Skin of body (tissue), 3 donors: ENCODE measurements at places on chromosomes 3 and 15. TPM values are rescaled to one million over a fixed set of nuclear protein-coding genes. Genes with fewer than 3 reads are reported as not detected.

DNA sequence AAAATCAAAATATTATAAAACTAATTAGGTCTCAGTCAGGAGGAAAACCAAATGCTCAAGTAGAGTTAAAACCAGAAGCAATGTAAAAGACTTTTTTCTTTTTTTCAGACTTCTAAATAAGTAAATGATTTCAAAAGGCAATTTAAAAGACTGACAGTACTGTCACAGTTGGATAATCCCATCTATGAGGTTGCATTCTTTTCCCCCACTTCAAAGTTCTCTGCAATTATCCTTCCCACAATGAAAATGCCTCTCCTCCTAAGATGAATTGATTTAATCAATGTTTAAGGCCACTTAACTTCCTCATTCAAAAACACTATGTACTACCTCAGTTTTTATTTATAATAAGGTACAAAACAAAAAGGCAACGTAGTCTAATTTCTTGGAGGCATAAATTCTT is 8.1 kb downstream of the MRPL3 start:
- DNase-seq: no peak

- no peak for DNase-seq
These were observed 773.4 kb downstream of the ROBO1 start for GRCh38 chr3:78994174-78995027.

DNA sequence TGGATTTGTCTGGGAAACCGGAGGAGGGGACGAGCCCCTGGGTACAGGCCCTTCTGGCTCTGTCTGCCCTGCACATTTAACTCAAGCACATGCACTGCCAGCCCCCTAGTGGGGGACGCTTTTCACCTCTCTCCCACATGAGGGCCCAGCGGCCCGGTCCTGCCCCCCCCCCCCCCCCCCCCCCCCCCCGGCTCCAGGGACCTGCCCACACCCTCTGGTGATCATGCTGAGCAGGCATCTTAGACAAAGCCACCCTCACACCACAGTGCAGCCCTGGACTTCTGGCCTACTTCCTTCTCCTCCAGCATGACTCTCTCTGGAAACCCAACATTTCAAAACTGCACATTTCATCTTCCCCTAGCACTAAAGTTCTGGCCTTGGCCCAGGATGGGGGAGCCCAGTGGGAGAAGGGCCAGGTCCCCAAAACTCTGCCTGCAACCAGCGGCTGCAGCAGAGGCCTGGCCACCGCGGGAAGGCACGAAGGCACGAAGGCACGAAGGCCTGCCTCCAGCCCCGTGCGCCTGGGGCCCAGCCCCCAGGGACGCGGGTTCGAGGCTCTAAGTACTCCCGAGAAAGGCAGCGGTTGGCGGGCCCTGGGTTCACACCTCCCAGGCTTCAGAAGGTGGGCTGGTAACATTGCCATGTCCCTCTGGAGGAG is 14.1 kb downstream of the KLF15 start:
- DNase-seq: peak; percentile 76

DNA sequence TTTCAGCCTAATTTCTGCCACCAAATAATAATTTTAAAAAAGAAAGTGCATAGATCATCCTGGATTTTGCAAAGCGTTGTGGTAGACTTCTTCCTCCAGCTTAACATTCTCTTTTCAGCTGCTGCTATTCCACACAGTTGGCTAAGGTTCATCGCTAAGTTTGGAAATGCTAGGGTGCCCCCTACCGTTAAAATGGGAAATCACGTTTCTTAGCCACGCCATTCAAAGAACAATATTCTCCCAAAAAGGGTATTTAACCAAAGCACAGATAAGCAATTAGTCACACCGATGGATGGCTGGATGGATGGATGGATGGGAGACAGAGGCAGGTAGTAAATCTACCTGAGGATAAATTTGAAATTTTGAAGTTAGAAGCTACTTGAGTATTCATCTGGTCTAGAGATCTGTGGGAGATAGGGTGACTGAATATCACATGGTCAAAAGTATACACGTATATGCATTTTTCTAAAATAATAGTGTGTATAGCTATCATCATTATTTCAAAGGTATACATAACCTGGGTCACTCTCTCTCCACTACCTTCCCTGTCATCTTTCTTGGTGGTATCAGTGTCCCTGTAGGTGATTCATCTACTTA is 67.2 kb downstream of the EFHB start:
- DNase-seq: peak; percentile 1

DNA sequence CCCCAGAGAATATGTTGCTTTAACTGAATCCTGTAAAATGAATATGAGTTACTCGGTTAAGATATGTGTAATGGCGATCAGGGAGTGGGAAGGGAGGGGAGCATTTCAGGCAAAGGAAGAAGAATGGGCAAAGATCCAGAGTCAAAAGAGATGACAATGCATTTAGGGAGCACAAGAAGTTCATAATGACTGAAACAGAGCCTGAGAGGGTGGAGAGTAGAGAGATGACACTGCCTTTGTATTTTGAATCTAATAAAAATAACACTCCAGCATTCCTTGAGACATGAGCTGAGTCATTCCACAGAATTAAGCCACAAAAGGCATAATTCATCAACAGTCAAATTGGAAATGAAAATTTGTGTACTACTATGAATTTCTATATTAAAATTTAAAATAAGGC is 105.3 kb upstream of the PEX5L start:
- DNase-seq: no peak

DNA sequence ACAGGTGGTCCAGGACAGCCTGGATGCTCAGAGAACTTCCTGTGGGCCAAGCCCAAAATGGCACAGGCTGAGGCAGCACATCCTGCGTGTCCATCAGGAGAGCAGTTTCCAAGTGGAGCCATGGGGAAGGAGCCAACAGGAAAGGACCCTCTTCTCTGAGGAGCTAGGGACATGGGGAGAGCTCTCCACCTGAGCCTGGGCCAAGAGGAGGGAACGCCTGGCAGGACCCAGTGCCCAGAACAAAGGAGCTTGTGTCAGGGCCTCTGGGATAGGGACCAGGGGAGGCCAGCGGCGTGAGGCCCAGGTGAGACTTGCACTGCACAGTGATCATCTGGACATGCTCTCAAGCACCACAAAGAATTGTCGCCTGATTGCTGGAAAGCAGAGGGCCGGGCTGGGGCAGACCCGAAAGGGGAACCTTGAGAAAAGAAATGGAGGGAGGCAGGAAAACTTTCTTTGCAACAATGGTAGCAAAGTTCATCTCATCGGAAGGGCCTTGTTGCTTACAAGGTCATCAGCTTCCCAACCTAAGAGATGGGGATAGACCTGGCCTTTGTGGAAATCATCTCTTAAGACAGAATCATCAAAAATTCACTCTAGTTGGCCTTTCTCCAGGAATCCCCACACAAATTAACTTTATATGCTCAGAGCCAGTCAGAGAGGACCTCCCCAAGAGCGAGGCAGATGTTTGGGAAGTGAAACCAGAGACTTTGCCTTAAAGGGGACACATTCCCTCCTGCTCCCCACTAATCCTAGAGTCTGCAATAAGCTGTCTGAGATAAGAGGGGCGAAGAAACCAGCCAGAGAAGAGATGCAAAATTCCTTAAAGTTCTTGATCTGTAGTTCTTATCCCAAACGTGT is 47.7 kb upstream of the HES1 start:
- no peak for DNase-seq

GRCh38 chr15:63675263-63675662 is 78.1 kb downstream of the FBXL22 start:
- DNase-seq: no peak

DNA sequence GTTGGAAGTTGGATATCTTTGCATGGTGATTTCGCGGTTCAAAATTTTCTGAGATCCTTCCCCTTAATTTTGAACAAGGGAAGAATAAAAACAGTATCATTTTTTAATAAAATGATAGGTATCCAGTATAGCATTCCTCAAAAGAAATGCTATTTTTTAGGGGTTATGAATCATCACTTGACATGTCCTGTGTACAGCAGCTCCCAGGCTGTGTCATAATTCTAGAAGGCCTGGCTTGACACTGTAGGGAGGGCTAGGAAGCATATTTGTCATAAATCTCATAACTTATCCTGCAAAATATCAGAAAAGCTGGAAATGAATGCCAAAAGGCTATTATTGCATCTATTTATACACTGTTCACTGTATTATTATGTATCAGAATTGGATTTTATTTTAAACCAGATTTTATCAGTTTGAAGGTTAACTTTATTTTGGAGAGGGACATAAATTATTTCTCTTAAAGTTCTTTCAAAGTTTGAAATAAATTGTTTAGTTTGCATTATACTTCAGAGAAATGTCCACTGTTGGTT is 539.1 kb upstream of the ROBO2 start:
- DNase-seq: no peak

DNA sequence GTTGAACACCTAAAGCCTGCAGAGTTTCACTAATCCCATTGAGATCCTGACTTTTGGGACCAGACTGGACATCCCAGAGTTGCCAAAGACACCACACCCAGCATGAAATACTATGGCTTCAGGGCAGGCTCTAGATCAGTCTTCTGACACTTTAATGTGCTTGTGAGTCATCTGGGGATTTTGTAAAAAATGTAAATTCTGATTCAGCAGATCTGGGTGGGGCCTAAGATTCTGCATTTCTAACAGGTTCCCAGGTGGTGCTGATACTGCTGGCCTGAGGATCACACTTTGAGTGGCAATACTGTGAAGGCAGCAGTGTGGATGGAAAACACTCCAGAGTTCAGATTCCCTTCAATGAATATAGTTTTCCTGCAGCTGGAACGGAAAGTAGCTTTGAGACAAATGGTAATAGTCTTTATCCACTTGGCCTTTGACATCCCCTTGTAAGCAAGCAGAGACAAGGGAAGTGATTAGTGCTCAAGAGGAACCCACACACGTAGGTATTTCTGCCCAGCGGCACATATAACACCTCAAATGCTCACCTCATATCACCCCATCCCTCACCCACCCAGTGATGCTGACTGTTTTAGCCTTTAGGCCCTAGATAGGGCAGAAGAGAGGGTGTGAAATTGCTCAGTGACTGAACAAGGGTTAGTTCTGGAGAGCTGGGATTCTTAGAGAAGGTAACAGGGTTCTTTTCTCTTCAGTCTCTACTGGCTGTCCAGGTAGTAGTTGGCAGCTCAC is 51.5 kb upstream of the GSK3B start:
- no peak for DNase-seq

- DNase-seq: no peak
These were observed 145.0 kb downstream of the ARNT2 start for GRCh38 chr15:80549191-80549590.

DNA sequence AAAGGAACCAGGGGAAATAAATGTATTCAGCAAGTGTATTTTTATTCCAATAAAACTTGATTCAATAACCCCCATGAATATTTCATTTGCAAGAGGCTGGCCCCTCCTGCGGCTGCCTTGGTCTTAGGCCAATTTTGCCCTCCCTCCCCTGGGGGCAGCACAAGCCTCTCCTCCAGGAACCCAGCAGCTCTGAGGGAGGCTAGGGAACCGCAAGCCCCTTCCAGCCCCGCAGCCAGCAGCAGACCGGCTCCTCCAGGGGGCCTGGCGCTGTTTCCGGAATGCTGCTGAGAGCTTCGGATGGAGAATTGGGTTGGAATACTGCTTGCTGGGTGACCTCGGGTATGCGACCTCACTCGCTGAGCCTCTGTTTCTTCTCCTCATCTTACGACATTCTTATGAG is 150.1 kb downstream of the RAB11A start:
- no peak for DNase-seq

DNA sequence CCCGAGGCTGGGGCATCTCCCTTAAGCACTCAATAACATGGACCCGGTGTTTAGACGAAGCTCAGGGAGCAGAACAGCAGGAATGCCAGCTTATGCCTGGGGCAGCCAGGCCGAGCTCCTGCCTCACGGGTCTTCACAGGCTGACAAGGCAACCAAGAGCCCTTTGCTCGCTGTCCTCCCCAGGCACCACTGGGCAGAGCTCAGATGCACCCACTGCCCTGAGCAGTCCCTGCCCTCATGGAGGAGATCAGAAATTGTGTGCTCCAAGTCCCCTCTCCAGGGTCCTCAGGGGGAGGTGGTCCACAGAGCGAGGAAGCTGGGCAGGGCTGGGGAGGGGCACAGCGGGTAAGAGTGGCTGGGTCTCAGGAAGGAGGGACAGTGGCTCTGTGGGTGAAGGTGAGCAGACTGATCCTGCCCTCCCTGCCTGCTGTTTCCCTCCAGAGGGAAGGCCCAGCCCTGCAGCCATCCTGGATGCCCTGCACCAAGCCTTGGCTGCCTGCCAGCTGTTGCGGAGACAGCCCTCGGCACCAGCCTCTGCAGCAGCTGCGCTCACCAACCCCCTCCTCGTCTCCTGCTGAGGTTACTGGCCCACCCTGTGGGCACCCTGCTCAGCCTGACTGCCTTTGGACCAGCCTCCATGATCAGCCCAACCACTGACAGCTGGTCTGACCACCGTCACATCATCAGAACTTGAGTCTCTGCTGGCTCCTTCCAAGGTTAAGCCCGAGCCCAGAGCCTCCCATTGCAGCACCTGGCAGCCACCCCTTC is 21.1 kb upstream of the GP9 start:
- DNase-seq: no peak

DNA sequence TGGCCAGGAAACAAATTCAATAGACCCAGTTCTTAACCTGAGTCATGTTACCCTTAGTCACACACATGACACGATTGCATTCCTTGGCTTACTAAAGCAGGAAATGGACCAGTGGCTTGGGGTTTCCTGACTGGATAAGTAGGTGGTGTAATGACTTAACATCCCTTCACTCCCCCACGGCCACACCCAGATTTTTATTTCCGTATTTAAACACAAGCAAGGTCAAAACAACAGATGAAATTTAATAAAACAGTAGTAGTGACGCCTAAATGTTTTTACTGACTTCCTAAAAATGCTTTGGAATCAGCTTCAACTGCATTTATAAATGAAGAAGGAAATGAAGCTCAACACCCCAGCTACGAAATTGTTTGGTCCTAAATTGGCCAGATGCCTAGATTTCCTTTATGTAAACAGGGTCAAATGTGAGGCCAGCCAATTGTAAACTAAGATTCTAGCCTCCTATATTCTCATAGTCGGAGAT is 324.3 kb downstream of the CHST2 start:
- peak; percentile 43 for DNase-seq

- DNase-seq: no peak
These were observed 108.1 kb downstream of the USP13 start for GRCh38 chr3:179760944-179761343.

DNA sequence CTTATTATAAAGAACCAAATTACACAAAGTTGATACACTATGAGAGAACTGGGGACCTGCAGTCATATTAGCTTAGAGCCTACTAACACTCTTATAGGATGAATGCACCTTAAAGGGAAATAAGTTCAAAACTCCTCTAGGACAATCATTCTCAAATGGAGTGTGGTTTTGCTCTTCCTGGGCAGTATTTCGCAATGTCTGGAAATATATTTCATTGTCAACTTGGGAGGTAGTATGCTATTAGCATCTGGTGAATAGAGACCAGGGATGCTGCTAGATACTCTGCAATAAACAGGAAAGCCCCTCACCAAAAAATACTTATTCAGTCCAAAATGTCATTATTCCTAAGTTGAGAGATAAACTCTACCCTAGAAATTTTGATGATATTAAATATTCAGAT is 451.4 kb upstream of the ARPP21 start:
- no peak for DNase-seq

GRCh38 chr3:71148455-71149060 is 435.0 kb downstream of the FOXP1 start:
- DNase-seq: no peak

Gene ADAMTS17
- total RNA-seq: 17.0 TPM

Gene GREM1
- 3.6 TPM for total RNA-seq

Gene CLDN11
- 8.5 TPM for total RNA-seq

Gene POPDC2
- 5.5 TPM for total RNA-seq

Gene ANKRD34C
- total RNA-seq: not detected

Gene CCDC13
- total RNA-seq: 0.69 TPM

Gene RPL14
- 287 TPM for total RNA-seq
